ENCODE measurements at places on chromosomes 7 and 10. TPM values are rescaled to one million over a fixed set of nuclear protein-coding genes. Genes with fewer than 3 reads are reported as not detected.

Gene ELAPOR2
- total RNA-seq: 27.3 TPM

Gene C10orf105
- 0.20 TPM for total RNA-seq

Gene IFIT1B
- not detected for total RNA-seq

Gene EGFR
- 128 TPM for total RNA-seq

Gene LIPM
- total RNA-seq: not detected

Gene TET1
- total RNA-seq: 7.5 TPM

Gene NANOS1
- total RNA-seq: 4.8 TPM

Gene CDK5
- total RNA-seq: 13.1 TPM
